ENCODE measurements at places on chromosomes 5 and 9.
A peak's percentile ranks its signal among the peaks of the same experiment; 100 is the strongest.

GRCh38 chr5:311963-312362, 9.6 kb upstream of the AHRR start:
- no peak for DNase-seq

GRCh38 chr5:116593340-116593739, 18.7 kb upstream of the SEMA6A start:
- DNase-seq, result no peak

DNA sequence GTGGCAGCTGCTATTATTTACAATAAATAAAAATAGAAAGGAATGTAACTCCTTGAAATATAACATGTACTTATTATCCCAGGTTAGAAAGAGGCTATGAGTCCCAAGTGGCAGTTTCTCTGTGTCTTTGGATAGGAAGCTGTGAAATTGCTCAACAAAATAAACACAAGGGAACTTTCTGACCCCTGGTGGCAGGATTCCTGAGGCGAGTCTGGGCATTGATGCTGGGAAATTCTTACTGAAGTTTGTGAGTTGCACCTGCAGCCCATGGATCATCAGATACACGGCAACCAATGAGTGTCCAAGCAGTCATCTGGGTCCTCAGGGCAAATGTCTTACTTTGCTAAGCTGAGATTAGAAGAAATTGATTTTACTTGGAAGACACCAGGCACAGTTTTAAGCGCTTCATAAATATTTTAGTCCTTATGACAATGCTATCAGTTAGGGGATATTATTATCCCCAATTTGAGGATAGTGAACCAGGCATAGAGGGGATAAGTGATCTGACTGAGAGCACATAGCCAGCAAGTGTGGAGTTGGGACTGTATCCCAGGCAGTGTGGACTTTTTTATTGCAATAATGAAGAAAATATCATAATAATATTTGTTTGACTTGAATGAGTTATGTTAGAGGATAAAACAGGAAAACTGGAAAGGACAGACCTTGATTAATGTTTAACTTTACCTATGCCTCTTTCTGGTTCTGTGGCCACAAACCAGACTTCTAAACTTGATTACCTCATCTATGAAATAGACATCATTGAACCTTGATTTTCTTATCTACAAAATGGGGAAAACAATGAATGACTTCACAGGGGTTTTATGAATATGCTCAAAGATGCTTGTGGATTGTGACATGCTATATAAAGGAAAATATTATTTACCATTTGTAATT, 265.5 kb upstream of the ADAMTSL1 start:
- peak; percentile 12 for DNase-seq

GRCh38 chr9:15155323-15155722, 151.7 kb downstream of the TTC39B start:
- DNase-seq, result no peak

GRCh38 chr9:128167209-128167608, 7.1 kb downstream of the BBLN start:
- no peak for DNase-seq

DNA sequence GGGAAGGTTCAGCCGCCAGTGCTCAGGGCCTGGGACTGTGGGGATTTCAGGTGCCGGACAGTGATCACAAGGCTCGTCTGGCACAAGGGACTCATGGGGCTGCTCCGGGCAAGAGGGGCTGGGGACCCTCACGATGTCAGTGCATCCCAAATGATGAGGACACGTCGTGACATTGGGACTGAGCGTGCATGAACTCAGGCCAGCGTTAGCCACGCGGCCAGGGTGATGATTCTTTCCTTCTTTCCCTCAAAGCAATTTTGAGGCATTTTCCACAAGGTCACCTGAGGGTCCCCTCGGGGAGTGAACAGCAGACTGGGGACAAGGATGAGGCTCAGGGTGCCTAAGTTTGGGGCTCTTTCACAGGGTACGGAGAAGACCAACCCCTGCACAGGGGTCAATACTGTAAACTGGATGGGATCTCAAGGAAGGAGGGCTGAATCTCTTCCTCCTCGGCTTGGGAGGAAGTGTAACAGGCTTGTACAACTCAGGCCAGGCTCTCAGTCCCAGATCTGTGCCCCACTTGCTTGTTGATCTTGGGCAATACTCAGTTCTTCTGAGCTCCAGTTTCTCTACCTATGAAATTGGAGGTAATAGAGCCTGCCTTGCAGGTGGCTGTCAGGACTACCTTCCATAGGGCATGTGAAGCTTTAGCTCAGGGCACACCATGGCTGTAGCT, 78.5 kb downstream of the PRRT1B start:
- no peak for DNase-seq

- DNase-seq, result no peak
Observed at GRCh38 chr5:80989883-80990282, 29.7 kb downstream of the RASGRF2 start.

DNA sequence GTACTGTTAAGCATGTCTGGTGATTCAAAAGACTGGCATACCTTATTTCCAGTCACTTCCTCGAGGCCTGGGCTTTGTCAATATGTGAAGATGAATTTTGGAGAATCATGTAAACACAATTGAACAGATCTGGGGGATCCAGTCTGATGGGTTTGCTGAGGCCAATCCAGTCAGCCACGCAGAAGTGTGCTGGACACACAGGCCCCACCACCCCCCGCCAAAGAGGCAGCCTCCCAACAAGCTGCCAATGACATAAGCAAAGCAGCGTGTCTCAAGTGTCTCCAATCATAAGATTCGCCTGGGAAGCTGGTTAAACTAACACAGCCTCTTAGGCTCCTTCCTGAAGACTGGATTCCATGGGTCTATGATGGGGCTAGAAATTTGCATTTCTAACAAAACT, 192.9 kb upstream of the KLF9 start:
- DNase-seq, result no peak

DNA sequence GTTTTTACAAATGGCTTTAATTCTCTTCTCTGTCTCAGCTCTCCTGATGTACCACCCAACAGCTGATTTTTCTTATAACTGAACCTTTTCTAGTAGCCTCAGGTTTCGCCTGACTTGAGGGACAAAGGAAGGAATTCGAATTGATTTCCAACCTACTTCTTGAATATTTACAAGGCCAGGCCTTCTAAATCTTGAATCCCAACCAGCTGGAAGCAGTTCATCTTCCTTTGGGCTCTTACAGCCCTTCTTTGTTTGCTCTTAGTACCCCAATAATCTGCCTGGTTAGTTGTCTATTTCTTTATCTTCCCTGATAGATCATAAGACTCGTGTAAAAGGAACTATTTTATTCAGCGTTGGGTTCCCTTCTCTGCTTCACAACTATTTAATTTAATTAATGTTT, 95.9 kb downstream of the NLN start:
- no peak for DNase-seq

DNA sequence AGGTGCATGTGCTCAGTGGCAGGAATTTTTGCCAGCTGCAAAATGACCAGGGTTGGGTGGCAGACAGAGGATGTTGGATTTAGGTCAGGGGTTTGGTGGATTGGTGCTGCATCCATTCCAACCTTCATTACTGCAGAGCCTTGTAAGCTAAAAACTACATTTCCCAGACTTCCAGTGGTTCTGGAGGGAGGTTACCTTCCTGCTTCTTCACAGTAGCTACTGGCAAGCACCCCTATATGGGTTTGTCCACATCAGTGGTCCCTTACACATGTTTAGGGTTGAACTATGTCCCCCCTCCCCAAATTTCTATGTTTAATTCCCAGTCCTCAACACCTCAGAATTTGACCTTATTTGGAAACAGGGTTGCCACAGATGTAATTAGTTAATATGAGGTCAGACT, 20.7 kb upstream of the IL17B start:
- DNase-seq, result no peak

DNA sequence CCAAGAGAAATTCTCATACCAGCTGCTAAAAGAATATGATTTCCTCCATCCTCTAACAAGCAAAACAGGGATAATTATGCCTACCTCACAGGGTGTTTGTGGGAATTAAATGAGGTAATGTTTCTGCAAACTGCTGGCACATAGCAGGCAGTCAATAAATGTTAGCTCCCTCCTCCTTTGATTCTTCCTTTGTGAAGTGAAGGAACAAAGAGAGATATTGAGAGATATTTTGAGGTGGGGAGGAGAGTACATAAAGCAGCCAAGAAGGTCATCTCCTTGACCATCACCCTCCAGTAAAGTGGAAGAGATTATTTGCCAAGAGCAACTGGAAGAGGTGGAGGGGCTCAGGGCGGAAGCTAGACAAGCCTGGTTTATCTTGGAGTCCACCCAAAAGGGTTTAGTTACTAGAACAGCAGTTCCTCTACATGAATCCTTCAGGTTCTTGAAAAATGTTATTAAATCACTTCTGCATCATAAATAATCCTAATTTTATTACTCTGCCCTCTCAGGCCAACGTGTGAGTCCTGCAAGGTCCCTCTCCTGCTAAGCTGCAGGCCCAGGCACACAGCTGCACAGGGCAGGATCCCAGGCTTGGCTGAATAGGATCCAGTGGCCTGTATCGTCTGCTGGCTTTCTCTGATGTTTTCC, 35.0 kb upstream of the TLE1 start:
- no peak for DNase-seq

GRCh38 chr5:180689071-180689694, 39.8 kb upstream of the FLT4 start:
- DNase-seq, result no peak

GRCh38 chr5:321230-321725, at the start of gene AHRR:
AHRR (plus strand) TSS chr5:321714; CDS start chr5:343903, 22,189 bp downstream.
- no peak for DNase-seq

DNA sequence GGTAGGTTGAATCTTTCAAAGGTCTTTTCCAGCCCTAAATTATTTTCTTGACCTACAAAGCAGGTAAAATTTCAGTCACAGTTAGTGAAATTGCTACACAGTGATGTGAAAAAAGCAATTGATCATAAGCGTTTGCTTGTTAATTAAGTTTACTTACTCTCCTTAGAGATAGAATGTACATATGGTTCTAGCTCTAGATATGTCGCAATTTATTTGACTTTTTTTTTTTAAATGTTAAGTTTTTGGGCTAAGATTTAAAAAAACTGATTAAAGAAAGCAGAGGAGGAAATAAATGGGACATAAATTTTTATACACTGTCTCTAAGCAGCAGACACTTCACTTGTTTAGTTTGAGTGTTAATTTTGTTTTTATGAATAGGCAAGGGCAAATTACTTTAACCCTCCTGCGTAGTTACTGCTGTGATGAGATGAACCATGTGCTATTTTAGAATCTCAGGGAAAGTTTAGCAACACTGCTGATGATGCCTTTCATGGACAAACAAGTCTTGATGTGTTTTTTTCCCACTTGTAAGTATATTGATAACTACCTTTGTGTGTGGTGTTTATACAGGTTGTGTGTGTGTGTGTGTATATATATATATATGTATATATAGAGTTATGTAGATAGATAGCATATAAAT, 38.3 kb upstream of the FAM120AOS start:
- DNase-seq, result no peak

- no peak for DNase-seq
Observed at GRCh38 chr9:6098431-6098830, 83.0 kb upstream of the RANBP6 start.

GRCh38 chr9:76559286-76559685, 100.3 kb downstream of the GCNT1 start:
- no peak for DNase-seq

DNA sequence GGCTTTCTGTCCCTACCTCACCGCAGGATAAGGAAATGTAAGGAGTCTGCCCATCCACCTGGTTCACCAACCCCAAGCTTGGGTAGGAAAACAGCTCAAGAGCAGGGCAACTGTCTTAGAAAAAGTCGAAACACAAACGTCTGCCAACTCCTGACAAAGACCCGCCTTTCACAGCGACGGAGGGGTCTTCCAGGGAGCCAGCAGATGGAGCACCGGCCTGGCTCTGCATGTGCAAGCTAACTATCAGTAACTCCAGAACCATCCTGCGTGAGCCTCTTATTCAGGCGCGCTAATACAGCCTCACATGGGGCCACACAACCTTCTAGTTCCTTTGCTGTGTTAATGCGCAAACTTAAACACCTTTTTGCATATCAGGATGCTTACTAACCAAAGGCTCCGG, 26.9 kb downstream of the CAMSAP1 start:
- DNase-seq, result no peak

- DNase-seq, result no peak
Observed at GRCh38 chr5:107012371-107012770, 658.4 kb downstream of the EFNA5 start.

GRCh38 chr5:108924457-108924961, 176.8 kb downstream of the FER start:
- no peak for DNase-seq

DNA sequence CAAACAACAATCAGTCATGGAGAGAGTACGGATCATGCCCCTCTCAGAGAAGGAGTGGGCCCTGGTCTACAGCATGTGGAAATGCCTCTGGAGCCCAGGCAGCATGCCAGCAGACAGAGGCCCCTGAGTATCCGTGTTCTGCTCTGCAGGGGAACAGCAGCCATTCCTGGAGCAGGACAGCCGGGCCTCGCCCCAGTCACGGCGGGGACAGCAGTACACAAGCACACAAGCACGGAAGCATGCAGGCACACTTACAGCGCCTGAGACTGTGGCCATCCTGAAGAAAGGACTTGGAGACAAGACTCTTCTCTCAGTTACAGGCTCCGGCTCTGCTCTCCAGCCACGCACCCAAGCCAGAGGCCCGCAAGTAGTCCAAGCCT, 102.6 kb upstream of the ALDH1B1 start:
- no peak for DNase-seq

DNA sequence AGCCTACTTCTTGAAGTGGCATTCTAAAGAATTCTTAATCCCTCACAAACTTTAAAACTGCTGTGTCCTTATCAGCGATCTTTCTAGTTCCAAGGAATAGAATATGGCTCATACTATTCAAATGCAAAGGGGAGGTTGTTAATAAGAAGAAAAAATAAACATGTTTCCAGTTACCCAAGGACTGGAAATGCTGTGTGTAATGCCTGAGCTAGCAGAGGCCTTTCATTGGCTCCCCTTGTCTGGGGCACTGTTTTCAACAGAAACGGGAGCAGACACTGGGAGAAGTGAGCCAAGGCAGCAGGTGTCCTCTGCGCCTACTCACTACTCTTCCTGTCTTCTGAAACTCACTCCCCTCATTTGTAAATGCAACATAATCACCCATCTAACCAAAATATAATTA, 253.0 kb downstream of the MARCHF11 start:
- no peak for DNase-seq

GRCh38 chr5:154138701-154139100, 51.8 kb upstream of the GALNT10 start:
- DNase-seq, result no peak

All from NCI-H1105 treated with DMSO at 0.1 percent for 48 hours (cell line).